ENCODE measurements at places on chromosomes 3 and 15. TPM values are rescaled to one million over a fixed set of nuclear protein-coding genes. Genes with fewer than 3 reads are reported as not detected.

Gene LMLN
- total RNA-seq = 7.8 TPM

Gene WDR49
- total RNA-seq = not detected

Gene MOBP
- 0.08 TPM for total RNA-seq

Gene ROPN1
- not detected for total RNA-seq

Gene SUCLG2
- 38.1 TPM for total RNA-seq

Gene CYP1A2
- total RNA-seq = not detected

Gene RETNLB
- total RNA-seq = not detected

Gene FANCI
- total RNA-seq = 12.6 TPM

Gene P2RY13
- not detected for total RNA-seq
